Tibial nerve (tissue), 4 donors: ENCODE measurements at places on chromosomes 12 and 14. TPM values are rescaled to one million over a fixed set of nuclear protein-coding genes. Genes with fewer than 3 reads are reported as not detected.

The PLEKHA5 gene
- 22.9 TPM for total RNA-seq

The RFLNA gene
- total RNA-seq, result 19.4 TPM

The IFI27L1 gene
- 14.6 TPM for total RNA-seq

The SLC6A13 gene
- not detected for total RNA-seq

The TMEM121 gene
- total RNA-seq, result 15.1 TPM

DNA sequence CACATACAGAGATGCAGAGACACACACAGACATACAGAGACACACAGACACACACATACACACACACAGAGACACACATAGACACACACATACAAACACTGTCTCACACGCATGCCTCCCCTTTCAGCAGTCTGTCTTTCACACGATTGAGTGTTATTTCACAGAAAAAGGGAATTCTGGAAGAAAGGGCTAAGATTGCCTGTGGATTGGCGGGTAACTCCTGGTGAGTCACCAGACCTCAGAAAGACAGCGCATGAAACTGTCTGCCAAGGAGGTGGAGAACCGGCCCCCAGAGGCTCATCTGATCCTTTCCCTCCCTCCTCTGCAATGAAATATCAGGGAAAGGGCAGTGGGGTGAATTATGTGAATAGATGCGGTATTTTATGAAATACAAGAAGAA, 127.2 kb upstream of the GSC start:
- H3K27me3 ChIP-seq, result no peaks in the 10 kb centered on the region
- H3K36me3 ChIP-seq, result no peaks in the 10 kb centered on the region
- no peak overlapping the region for H3K27ac ChIP-seq

DNA sequence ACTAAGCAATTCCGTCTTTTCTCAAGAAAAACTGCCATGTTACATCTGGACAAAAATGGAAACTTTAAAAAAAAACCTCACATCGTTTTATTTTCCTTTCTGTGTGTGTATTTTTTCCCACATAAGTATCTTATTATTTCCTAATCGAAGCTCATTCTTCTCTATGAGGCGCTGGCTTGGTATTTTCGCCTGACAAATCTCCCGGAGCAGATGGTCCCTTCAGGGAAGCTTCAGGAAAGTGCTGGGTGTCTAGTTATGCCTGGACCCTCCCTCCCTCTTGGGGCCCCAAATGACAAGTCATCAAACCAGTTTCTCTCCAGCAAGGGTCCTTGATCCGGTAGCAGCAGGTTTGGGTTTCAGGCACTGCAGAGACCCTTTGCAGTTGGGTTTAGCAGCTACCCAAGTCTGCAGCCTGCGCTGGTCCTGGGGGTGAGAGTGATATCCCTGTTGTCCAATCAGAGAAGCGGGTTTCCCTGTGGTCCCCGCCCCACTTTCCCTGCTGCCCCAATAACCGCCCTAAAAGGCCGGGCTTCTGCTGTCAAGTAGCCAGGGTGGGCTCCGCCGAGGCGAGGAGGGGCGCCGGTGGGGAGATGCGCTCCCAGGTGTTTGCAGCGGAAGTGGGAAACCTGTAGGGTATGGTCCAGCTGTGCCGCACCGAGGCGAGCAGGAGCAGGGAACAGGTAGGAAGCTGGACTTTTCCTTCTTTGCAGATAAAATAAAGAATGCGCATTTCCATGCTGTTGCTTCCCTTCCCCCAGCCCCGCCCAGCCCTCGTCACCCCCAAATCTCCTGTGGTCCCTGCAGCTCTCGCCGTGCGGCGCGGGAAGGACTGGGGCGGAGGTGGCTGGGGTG, at the start of gene CNTN1:
CNTN1 (plus strand) TSS at position 527 of the 852 bp plus-strand sequence.
- H3K4me3 ChIP-seq, result peak within 1 kb of the TSS; percentile 46
- H3K4me1 ChIP-seq, result no peaks in the 10 kb centered on the region
- no peaks in the 10 kb centered on the region for H3K36me3 ChIP-seq

DNA sequence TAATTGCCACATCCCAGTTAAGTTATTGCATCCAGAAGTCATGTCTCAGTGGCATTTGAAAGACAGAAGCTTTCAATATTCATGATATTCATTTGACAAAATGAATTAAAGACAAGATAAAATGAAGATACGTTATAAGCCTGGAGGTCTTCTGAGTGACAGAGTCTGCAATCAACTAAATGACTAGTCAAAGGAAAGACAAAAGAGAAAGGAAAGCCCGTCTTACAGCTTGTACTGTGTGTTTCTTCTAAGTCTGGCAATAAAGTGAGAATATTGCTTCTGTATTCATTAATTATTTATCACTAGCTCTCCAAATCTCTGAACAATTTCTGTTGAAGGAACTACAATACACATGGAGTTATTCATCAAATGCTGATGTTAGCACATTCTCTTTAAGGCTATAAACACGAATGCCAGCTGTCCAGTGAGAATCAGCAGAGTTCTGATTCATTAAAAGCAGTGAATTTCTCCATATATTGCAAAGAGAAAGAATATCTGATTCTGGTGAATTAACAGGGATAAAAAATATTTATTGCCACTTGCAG, 70.7 kb downstream of the ATXN7L3B start:
- no peak for DNase-seq
- H3K27me3 ChIP-seq, result no peaks in the 10 kb centered on the region
- H3K27ac ChIP-seq, result no peak overlapping the region
- H3K36me3 ChIP-seq, result no peaks in the 10 kb centered on the region
- H3K4me1 ChIP-seq, result no peaks in the 10 kb centered on the region

DNA sequence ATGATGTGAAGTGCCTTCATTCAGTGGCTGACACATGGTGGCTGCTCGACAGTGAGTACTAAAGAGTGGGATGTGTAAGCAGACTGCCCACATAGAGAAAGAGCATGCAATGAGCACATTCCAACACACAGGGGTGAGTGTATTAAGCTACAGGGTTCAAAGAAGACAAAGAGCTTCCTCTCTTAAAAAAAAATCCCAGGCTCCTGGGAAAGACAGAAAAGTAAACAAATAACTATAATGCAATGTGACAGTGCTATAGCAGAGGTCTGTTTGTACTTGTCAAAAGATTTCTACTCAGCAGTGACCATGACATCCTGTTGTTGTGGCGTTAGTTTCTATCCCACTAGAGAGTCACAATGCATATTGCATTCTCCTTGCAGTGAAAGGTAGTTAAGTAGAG, 12.4 kb upstream of the PCNX1 start:
- DNase-seq, result no peak
- no peak overlapping the region for H3K4me3 ChIP-seq
- no peaks in the 10 kb centered on the region for H3K36me3 ChIP-seq
- no peaks in the 10 kb centered on the region for H3K4me1 ChIP-seq
- no peak overlapping the region for H3K27ac ChIP-seq
- H3K27me3 ChIP-seq, result no peaks in the 10 kb centered on the region

- no peaks in the 10 kb centered on the region for H3K4me1 ChIP-seq
- DNase-seq, result no peak
- peaks cover 11% of the 10 kb centered on the region for H3K27me3 ChIP-seq
- H3K36me3 ChIP-seq, result no peaks in the 10 kb centered on the region
Measured at GRCh38 chr14:77200406-77200985, 18.9 kb downstream of the TMEM63C start.

- DNase-seq, result no peak
- peaks cover 98% of the 10 kb centered on the region for H3K27me3 ChIP-seq
- H3K4me1 ChIP-seq, result no peaks in the 10 kb centered on the region
- H3K36me3 ChIP-seq, result no peaks in the 10 kb centered on the region
- H3K27ac ChIP-seq, result peak within 1 kb of the TSS; percentile 65
- H3K4me3 ChIP-seq, result peak within 1 kb of the TSS; percentile 44
Measured at GRCh38 chr14:94769391-94770250, at the start of gene GSC. Gene GSC (minus strand): TSS chr14:94770113. CDS start chr14:94770015, 98 bp downstream.

- H3K36me3 ChIP-seq, result no peaks in the 10 kb centered on the region
- DNase-seq, result no peak
- no peak overlapping the region for H3K4me3 ChIP-seq
- H3K27ac ChIP-seq, result no peak overlapping the region
- peaks cover 4% of the 10 kb centered on the region for H3K4me1 ChIP-seq
Measured at GRCh38 chr14:64993266-64993930, 6.7 kb downstream of the FNTB start.
